ENCODE measurements at places on chromosomes 6 and 20.
A peak's percentile ranks its signal among the peaks of the same experiment; 100 is the strongest.

GRCh38 chr6:3267162-3267561 is 8.4 kb downstream of the PSMG4 start:
- DNase-seq: no peak

GRCh38 chr6:53795340-53795701 is 516 bp downstream of the LRRC1 start:
- DNase-seq: peak; percentile 15

- no peak for DNase-seq
Observed at GRCh38 chr6:97473979-97474378, 191.0 kb upstream of the MMS22L start.

- no peak for DNase-seq
Observed at GRCh38 chr20:24581443-24582170, 112.2 kb downstream of the SYNDIG1 start.

- no peak for DNase-seq
Observed at GRCh38 chr20:57108218-57108617, 158.2 kb downstream of the BMP7 start.
